ENCODE measurements at places on chromosomes 1 and 21. TPM values are rescaled to one million over a fixed set of nuclear protein-coding genes. Genes with fewer than 3 reads are reported as not detected.
A peak's percentile ranks its signal among the peaks of the same experiment; 100 is the strongest.

The DOP1B gene
- 19.7 TPM for total RNA-seq

The NPPA gene
- 0.66 TPM for total RNA-seq

DNA sequence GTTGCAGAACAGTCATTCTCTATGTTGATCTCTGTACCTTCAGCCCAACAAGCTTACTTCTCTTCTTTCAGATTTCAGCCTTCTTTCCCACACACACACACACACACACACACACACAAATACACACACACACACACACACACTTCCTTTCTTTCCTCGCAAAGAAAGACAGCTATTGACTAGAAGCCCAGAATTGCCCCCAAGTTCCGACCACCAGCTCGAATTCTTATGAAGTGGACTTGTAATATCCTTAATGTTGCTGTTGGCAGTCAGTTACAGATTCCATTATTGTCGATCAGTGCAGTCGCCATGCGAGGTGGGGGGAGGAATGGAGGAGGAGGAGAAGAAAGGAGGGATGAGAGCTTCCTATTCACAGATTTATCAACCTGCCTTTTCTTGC, 125.5 kb downstream of the CLEC20A start:
- no peaks in the 10 kb centered on the region for H3K27me3 ChIP-seq
- DNase-seq: no peak
- H3K4me1 ChIP-seq: no peaks in the 10 kb centered on the region
- H3K36me3 ChIP-seq: no peaks in the 10 kb centered on the region
- peak overlapping the region; percentile 57 for H3K27ac ChIP-seq

GRCh38 chr21:26972192-26972591, 5.3 kb upstream of the ADAMTS5 start:
- no peaks in the 10 kb centered on the region for H3K4me1 ChIP-seq
- H3K27ac ChIP-seq: no peak overlapping the region
- no peak overlapping the region for H3K4me3 ChIP-seq
- DNase-seq: no peak
- no peaks in the 10 kb centered on the region for H3K27me3 ChIP-seq
- no peaks in the 10 kb centered on the region for H3K36me3 ChIP-seq

DNA sequence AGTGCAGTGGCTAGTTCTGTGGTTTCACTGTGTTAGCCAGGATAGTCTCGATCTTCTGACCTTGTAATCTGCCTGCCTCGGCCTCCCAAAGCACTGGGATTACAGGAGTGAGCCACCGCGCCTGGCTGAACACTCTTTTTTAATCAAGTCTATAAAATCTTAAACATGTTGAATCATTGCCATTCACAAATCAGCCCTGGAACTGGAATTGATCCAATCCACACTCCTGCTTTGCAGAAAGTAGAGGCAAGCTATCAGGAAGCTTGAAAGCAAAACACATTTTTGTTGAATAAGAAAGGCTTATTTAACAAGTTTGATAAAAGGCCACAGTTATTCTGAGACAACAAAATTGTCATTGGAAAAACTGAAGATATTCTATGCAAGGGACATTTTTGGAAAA, 18.3 kb upstream of the EFHD2 start:
- H3K36me3 ChIP-seq: no peaks in the 10 kb centered on the region
- DNase-seq: no peak
- no peak overlapping the region for H3K4me3 ChIP-seq

GRCh38 chr1:45009956-45010854, 919 bp downstream of the HECTD3 start:
- peak overlapping the region; percentile 81 for H3K4me3 ChIP-seq
- DNase-seq: peak; percentile 57

DNA sequence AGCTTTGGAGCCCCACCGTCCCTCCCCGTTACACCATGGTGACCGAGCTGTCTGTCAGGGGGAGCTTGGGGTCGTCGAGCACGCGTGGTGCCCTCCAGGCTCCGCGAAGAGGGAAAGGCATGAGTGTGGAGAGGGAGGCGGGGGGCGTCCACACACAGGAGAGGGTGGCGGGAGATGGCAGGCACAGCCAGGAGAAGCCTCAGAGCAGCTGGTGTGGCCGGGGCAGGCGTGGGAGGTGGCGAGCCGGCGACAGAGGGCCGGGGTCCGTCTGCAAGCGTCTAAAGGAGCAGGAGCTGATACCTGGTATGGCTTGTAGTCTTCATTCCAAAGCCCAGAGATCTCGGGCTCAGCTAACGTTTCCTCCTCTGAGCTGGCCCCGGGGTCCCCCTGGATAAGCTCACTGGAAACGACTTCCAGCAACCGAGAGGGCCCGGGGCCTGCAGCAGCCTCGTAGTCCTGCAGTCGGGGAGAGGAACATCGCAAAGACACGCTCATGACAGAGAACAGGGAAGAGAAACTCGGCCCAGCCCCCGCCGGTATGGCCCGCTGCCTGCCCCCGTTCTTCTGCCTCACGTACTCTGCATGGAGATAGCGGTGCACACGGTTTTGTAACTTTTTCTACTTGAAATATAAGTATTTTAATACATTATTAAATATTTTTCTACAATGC, 37.4 kb downstream of the CFAP74 start:
- DNase-seq: no peak
- no peaks in the 10 kb centered on the region for H3K36me3 ChIP-seq
- no peaks in the 10 kb centered on the region for H3K27me3 ChIP-seq
- H3K27ac ChIP-seq: no peak overlapping the region
